ENCODE measurements at places on chromosomes 6 and 20.

DNA sequence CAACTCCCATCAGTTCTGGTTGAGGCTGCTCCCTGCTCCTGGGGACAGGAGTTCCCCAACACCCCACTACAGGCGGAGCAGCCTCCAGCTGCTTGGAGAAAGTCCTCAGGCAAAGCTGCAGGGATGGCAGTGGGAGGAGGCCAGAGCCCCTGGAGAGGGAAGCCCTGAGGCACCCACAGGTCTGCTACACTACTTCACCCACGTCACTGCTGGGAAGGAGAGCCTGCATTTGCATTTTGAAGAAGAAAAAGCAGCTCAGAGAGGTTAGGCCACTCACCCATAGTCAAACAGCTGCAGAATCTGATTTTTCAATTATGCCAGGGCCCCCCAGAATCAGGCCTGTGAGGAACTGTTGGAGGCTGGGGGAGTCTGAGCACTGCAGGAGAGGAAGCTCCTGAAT, 17.2 kb downstream of the BFSP1 start:
- DNase-seq, result no peak

DNA sequence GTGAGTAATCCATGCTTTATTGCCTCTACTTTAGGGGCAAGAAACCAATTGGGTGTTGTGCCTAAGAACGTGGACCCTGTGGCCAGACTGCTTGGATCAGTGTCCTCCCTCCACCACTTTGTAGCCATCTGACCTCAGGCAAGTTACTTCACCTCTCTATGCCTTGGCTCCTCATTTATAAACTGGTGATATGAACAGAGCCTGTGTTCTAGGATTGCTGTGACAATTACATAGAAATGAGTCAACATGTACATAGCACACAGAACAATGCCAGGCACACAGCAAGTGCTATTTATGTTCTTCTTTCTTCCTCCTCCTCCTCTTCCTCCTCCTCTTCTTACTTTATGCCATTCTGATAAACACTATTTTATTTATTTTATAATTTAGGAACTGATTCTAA, 339.4 kb downstream of the CD83 start:
- no peak for DNase-seq

DNA sequence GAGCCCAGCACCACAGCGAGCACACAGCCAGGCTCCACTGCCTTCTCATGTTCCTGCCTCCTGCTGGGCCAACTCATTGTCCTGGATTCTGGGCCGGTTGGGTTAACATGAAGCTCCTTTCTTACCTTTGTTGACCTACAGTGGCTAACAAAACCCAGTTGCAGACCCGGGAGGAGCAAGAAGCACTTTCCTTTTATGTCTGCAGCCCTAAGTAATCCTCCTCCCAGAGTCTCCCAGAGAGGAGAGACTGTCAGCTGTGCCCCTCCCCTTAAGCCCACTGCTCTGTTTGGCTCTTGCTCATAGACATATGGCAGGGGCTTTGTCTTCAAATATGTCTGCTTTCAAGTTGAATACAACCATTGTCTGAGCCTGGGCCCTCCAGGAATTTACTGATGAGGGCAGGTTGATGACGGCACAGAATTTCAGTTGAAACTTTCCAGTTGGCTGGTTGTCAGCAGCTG, 55.2 kb downstream of the PSMB1 start:
- DNase-seq, result no peak

GRCh38 chr6:31222496-31222895, 49.4 kb downstream of the HLA-C start:
- DNase-seq, result no peak

GRCh38 chr6:18656506-18656905, 269.4 kb downstream of the RNF144B start:
- DNase-seq, result no peak

- DNase-seq, result no peak
These were observed 140.0 kb downstream of the ARID1B start for GRCh38 chr6:156917213-156917612.

DNA sequence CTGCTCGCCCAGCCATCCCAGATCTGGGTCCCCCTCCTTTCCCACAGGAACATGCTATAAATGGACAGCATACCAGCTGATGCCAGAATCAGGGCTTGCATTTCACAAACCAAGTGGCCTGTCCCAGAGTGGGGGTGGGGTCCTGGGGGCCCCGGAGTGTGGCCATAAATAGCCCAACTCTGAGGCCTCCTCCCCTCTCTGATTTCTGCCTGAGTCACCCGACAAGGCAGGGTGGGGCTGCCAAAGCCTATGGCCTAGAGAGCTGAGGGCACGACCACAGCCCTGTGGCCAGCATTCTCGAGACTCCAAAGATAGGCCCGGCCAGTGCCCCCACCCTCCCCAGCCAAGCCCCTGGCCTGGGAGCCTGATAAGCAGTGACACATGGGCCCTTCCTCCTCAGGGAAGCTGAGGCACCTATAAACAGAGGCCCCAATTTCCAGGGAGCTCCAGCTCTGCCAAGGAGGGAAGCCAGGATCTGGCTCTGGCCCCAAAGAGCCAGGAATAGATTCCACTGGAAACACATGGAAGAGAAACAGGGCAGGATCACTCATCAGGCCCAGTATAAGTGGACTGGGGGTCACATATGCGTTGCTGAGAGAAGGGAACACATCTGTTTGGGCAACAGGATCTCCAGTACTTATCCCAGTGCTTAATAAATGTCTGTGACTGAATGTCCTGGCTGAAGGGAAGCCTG, 20.3 kb downstream of the SNTA1 start:
- no peak for DNase-seq

DNA sequence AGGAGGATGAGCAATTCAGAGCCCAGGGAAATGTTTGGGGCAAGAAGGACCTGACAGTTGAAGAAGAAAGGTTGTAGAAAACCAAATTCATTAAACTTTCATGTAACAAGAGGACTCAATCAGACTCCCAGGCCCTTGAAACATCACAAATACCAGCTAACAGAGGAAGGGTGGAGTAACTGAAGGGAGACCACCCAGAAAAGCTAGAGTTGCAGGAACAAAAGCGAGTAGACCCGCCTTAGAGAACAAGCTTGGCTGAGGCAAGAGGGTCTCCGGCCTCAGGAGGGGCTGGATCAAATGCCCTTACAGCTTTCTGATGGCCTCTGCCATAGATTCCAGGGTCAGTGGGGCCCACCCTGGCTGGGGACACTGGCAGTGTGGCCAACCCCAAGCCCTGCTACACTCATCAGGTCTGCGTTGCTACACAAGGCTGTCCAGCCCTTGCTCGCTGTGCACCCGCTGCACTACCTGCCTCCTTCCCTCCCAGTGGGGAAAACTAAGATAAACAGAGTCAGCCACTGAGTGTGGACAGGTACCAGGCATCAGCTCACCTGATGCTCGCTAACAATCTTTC, 110.0 kb downstream of the SLC23A2 start:
- no peak for DNase-seq

DNA sequence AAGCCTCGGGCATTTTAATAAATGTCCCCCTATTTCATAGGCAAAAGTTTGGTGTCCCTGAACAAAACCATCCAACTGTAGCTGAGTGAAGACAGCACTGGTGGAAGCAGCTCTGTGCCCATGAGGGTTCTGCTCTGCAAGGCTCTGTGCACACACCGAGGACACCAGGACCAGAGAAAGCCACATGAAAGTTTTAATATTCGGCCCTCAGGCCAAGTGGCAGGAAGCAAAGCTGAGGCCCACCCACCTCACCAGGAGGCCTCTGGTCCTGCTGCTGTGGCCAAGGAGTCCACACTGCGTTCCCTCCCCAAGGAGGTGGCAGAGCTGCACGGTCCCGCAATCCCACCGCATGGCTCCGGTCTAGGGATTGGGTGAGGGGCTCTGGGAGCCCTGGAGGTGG, 62.6 kb upstream of the RPS6KA2 start:
- DNase-seq, result no peak

- DNase-seq, result no peak
These were observed 9.7 kb downstream of the HLA-DOB start for GRCh38 chr6:32807020-32807580.

DNA sequence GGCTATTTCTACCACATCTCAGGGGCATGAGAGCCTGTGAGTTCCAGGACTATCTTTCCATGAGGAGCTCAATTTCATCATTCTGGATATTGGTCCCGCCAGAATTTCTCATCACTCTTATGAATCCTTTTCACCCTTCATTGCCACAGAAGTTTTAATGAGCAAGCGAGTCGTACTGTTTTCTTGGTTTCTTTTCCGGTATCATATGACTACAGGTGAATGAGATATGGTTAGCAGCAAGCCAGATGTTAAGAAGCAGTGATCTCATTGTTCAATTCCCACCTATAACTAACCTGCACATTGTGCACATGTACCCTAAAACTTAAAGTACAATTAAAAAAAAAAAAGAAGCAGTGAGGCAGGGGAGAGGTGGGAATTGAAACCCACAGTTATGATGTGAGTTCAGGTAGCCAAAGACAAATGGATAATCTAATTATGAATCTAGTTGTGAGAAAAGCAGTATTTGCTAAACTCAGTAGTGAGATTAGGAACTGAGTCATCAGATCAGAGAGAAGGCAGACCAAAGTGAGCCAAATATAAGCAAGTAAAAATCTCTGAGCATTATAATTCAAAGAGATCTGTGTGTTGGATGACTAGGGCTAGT, 78.0 kb upstream of the ELOVL5 start:
- no peak for DNase-seq

DNA sequence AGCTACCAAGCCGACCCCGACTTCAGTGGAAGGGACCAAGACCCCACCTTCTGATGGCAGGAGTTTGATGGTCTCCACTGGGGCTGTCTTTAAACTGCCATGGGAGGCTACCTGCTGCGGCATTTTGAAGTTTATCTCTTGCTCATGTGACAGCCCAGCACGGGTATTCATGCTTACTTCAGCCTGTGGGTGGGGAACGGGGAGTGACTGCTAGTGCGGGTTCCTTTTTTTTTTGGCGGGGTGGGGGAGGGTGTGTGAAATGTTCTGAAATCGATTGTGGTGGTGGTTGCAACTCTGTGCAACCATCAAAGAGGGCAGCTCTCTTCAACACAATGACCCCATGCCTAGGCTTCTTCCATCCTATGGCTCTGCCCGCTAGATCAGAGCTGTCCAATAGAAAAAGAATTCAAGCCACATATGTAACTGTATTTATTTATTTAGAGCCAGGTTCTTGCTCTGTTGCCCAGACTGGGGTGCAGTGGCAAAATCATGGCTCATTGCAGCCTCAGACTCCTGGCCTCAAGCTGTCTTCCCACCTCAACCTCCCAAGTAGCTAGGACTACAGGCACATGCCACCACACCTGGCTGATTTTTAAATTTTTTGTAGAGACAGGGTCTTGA, 53.7 kb downstream of the PPP1R16B start:
- peak; percentile 43 for DNase-seq

DNA sequence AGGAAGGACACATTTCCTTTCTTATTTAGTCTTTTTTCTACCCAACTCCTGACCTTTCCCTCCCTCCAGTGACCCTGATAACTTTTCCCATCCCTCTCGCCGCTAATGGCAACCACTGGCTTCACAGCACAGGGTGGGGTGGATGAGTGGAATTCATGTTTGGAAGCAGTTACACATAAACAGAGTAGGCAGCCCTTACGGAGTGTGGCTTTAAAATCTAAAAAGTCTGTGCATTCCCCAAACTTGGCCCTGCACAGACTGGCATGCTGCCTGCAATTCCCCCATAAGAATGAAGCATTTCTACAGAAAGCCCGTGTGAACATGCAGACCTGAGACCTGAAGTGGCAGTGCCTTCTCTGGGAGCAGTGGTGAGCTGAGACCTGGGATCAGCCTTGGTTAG, 275.9 kb upstream of the PRND start:
- DNase-seq, result no peak

DNA sequence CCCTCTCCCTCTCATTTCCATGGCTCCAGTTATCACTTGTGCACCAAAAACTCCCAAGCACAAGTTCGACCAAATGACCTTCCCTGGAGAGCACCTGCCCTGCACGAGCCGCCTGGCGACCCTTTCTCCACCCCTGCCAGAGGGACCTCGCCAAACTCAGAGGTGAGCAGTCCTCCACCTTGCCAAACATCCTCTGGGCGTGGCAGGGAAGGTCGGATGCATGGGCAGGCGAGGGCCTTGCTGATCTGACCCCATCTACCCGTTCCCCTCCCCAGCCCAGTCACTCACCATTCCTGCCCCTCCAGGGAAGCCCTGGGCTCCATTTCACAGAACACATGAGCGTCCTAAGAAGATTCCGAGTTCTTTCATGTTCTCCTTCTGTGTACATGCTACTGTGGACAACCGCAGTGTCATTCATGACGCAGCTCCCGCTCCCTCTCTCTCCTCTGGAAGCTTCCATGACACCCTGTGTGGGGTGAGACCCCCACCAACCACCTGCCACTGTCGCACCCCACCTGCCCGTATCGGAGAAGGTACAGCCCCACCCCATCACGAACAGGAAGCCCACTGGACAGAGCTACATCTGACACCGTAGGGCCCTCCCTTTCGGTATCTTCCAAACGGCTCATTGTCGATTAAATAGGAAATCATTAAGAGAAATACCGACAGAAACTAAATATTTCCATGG, 104.3 kb downstream of the DACT2 start:
- DNase-seq, result no peak

GRCh38 chr20:29300579-29301551, 1956.6 kb upstream of the DEFB115 start:
- no peak for DNase-seq

DNA sequence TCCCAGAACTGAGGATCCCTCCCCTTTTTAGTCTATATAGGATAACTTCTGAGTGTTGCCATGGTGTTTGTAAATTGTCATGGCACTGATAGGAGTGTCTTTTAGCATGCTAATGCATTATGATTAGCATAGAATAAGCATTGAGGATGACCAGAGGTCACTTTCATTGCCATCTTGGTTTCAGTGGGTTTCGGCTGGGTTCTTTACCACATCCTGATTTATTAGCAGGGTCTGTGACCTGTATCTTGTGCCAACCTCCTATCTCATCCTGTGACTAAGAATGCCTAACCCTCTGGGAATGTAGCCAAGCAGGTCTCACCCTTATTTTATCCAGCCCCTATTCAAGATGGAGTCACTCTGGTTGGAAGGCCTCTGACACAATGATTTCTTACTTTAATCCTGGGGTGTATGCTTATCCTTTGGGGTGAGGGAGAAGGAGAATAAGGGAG, 19.6 kb downstream of the WFDC2 start:
- DNase-seq, result no peak

GRCh38 chr6:113281014-113281413, 576.1 kb upstream of the MARCKS start:
- DNase-seq, result no peak

DNA sequence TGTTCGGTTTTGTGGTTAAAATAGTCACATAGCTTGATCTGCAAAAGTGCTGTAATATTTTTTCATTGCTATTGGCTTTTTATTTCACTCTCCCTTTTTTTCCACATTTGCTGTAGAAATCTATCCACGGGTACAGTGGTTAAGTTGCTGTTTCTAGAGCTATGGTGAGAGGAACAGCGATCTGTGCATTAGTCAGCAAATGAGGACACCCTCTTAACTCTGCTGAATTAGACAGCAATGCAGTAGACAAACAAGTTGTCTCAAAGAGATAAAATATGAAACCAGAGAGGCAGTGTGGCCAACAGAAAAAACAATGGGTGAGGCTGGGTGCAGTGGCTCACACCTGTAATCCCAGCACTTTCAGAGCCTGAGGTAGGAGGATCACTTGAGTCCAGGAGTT, 17.6 kb upstream of the SYNJ2 start:
- DNase-seq, result no peak

All from activated CD4-positive, alpha-beta T cell treated with anti-CD3 and anti-CD28 coated beads for 48 hours (primary cell).